Fibroblast of mammary gland (primary cell): ENCODE measurements at places on chromosomes 16 and 17.
A peak's percentile ranks its signal among the peaks of the same experiment; 100 is the strongest.

DNA sequence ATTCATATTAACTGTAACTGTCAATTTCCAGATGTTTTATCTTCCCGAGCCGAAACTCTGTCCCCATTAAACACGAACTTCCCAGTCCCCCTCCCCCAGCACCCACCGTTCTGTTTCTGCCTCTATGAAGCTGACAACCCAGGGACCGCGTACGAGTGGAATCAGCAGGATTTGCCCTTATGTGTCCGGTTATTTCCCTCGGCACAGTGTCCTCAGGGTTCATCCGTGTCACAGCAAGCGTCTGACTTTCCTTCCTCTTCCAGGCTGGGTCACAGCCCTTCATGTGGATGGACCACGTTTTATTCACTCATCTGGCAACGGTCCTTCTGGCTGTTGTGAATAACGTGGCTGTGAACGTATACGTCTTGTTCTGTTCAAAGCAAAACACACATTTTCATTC, 31.3 kb downstream of the METRNL start:
- DNase-seq, result peak; percentile 40

GRCh38 chr16:46973996-46974324, 486 bp upstream of the DNAJA2 start:
- DNase-seq, result no peak

DNA sequence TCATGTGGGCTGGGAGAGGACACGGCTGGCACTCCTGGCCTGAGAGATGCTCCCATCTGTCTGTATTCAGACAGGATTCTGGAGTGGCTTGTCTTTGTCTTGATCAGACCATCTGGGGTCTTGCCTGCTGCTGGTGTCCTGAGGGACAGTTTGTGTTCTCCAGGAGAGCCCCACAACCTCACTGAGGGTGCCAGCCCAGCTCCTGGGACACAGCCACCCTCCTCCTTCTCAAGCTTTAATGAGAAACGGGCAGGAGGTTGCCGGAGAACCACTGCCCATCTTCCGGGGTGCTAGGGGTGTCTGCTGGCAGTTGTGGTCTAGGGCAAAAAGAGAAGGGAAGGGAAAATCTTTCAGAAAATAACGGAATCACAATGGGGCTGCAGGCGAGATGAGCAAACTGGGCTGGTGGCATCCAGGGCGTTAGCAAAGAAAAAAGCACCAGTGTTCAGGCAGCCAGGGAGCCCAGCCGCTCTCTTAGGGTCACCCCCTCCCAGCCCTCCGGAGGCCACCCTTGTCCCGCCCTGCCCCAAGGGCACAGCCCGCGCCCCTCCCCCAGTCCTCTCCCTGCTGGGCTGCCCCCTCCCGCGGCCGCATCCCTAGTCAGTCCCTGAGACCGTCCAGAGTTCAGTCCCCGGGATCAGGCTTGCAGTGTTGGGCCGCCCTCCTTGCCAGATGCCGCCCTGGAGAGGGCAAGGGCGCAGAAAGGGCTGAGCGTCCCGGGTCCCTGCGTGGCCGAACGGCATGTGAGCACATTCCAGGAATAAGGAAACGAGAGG, 824.7 kb downstream of the KCNJ18 start:
- DNase-seq, result no peak

DNA sequence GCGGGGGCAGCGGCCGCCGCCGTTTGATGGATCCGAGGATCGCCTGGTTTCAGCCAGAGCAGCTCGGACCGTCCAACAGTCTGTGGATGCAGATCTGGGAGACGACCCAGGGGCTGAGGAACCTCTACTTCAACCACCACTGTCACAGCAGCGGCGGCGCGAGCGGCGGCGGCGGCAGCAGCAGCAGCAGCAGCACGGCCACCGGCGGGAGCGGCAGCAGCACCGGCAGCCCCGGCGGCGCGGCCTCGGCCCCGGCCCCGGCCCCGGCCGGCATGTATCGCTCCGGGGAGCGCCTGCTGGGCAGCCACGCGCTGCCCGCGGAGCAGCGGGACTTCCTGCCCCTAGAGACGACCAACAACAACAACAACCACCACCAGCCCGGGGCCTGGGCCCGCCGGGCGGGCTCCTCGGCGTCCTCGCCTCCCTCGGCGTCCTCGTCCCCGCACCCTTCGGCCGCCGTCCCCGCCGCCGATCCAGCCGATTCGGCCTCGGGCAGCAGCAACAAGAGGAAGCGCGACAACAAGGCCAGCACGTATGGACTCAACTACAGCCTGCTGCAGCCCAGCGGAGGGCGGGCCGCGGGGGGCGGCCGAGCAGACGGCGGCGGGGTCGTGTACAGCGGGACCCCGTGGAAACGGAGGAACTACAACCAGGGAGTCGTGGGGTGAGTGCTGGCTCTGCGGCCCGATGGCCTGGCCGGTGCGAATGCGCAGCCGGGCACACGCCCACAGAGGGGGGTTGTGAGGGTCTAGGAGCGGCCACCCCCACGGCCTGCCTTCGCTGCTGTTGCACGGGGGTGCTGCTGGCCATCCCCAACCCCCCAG, 702 bp downstream of the TENT4B start:
- no peak for DNase-seq

DNA sequence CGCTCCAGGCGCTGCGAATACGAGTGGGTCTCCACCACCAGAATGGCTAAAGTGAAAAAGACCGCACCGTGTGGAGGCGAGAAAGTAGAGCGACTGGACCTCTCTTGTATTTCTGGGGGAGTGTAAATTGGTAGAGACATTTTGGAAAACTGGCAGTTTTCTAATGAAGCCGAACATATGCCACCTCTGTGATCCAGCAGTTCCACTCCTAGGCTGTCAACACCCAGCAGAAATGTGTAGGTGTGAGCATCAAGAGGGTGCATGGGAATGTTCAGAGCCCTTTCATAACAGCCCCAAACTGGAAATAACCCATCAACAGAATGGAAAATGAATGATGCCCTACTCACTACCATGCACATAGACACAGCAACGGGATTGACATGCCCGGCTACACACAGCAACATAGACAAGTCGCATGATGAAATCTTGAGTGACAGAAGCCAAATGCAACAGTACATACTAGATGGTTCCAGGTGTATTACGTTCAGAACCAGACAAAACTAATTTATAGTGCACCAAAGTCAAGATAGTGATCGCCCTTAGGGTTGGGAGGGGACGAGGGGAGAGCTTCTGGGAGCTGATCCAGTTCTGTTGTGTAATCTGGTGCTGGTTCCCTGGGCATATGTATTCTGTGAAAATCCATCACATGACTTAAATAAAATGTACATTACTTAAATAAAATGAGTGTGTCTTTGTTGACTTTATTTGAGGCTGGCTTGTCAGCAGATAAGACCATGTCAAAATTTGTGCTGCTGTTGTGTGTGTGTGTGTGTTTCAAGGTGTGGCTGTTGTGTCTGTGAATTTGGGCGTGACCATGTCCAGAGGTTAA, 877 bp upstream of the BCL7C start:
- DNase-seq, result no peak
